Activated CD4-positive, alpha-beta T cell treated with anti-CD3 and anti-CD28 coated beads for 36 hours (primary cell): ENCODE measurements at places on chromosomes 7 and 10. TPM values are rescaled to one million over a fixed set of nuclear protein-coding genes. Genes with fewer than 3 reads are reported as not detected.

Gene CARD11
- total RNA-seq, result 118 TPM

Gene OR2A7
- 3.8 TPM for total RNA-seq

Gene DPYSL4
- 15.0 TPM for total RNA-seq

DNA sequence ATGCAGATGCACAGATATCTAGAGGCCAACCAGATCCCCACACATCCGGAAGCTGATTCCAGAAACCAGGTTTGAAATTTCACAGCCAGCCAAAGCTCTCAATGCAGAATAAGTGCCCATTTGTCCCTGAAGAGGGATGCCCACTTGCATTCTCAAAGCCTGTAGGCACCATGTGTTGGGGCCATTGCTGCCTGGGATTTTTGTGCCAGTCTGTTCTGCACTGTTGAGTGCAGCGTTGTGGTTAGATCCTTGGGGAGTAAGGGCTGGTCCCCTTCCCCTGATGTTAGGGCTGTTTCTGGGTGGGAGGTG is 62.4 kb downstream of the EEPD1 start:
- no peak for DNase-seq
